ENCODE measurements at places on chromosomes 3 and 15.

DNA sequence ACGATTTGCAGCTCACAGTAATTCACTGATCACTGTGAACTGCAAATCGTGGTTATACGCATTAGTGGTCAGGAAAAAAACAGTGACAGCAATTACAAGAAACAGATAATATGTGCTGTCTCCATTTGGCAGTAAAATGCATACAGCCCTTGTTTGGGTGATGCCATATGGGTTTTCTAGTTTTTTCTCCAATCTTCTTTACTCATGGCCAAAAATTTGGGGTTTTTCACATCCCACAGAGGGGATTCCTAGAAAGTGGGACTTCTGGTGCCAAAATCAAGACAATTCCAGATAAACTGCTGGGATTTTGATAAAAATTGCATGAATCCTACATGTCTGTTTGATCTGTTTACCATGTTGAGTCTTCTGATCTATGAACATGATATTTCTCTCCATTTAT lies 15.6 kb downstream of the NDN start:
- DNase-seq: no peak

DNA sequence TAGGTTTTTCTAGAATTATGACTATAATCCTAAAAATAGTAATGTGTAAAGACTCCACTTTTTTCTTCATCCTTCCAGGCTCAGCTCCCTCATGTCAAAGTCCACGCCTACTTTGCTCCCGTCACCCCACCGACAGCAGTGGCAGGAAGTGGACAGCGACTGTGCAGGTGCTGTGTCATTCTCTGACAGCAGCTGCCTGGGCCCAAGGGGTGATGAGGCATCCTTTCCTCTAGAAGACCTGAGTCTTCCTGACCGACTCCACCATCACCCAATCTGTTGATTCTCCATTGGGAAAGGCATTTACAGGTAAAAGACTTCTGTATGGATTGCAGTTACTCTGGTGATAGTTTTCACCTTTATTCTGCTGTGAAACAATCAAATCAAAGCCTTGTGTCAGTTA lies 54.8 kb downstream of the UBP1 start:
- peak; percentile 82 for DNase-seq

GRCh38 chr3:194957743-194958240 lies 272.1 kb downstream of the FAM43A start:
- DNase-seq: no peak

GRCh38 chr3:73502609-73503583 lies 121.8 kb downstream of the PDZRN3 start:
- DNase-seq: peak; percentile 60

GRCh38 chr15:60591496-60592370 lies 112.8 kb upstream of the ICE2 start:
- no peak for DNase-seq

DNA sequence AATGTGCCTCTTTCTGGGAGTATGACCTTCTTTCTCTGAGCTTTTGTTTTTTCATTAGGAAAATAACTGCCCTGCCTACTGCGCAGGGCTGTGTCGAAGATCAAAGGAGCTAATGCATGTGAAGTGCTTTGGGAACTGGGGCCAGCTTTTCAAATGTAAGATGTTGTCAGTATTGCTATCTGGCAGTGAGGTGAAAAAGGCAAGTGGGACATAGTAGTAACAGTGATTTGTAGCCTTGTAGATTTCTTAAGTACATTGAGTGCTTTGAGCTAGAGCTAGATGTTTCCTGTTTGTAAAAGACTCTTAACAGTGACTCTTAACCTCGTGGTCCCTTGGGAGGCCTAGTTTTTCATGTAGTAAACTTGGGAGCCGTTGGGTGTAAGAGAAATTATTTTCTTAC lies 126.5 kb downstream of the ECT2 start:
- no peak for DNase-seq

DNA sequence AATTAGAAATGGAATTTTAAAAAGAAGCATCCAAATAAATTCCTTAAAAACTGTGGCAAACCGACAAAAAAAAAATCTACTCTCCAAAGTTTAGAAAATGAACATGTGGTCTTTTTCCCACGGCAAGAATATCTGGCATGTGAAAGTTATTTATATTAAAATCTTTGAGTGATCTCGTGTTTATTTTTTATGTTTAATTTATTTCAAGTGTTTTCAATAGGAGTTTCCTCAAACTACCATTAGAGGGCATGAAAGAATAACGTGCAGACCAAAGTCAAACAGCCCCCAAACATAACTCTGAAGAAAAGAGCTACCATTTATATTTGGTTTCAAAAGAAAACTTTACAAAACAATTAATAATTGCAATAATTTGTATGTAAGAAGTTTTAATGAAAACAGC lies 286.4 kb downstream of the ZIC4 start:
- no peak for DNase-seq

- peak; percentile 26 for DNase-seq
These were observed 135.4 kb upstream of the CBLB start for GRCh38 chr3:106004137-106004681.

- no peak for DNase-seq
These were observed 273.1 kb upstream of the ALCAM start for GRCh38 chr3:105093371-105094252.

GRCh38 chr3:17672506-17672905 lies 69.9 kb downstream of the TBC1D5 start:
- no peak for DNase-seq

- no peak for DNase-seq
These were observed 78.7 kb upstream of the SEC13 start for GRCh38 chr3:10399634-10400033.

- no peak for DNase-seq
These were observed 70.7 kb downstream of the SOX2 start for GRCh38 chr3:181782306-181782954.

GRCh38 chr3:197828-198491 lies 1.4 kb downstream of the CHL1 start:
- DNase-seq: no peak

DNA sequence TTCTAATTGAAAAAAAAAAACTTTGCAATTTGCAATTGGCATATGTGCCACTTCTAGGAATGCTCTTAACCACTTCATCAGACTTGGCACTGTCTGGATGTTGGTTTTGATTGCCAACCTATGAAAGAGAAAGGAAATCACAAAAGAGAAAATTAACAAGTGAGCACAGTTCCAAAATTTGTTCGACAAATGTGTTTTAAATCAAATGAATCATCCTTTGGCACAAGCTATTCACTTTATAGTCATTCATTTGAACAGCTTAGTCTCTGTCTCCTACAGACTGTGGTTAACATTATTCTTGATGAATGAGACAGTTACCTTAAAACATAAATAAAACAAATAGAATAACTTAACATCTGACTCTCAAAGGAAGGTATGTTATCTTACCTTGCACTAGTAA lies 265.0 kb downstream of the EPHA3 start:
- DNase-seq: no peak

- DNase-seq: no peak
These were observed 307.6 kb upstream of the SLITRK3 start for GRCh38 chr3:165503825-165504224.

DNA sequence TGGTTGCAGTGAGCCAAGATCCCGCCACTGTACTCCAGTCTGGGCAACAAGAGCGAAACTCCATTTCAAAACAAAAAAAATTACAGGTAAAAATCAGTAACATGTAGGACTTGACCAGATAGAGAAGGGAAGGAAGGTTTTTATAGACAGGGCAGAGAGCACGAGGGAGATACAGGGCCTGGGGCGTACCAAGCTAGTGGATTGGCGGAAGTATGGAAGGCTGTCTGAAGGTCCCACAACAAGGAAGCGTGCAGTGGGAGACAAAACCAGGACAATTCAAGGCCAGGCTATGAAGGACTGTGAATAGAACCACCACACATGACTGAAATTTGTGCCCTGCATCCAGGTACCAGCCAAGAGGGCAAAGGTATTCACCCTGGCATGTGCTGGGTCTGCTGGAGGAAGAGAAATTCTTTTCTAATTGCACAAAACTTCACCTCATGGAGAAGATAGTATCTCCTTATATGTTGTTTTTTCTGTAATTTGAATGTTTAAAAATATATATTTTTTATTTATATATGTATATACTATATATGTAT lies 33.0 kb upstream of the BCL2A1 start:
- no peak for DNase-seq

- DNase-seq: peak; percentile 82
These were observed 1.1 kb upstream of the TLNRD1 start for GRCh38 chr15:80999623-81000036.

DNA sequence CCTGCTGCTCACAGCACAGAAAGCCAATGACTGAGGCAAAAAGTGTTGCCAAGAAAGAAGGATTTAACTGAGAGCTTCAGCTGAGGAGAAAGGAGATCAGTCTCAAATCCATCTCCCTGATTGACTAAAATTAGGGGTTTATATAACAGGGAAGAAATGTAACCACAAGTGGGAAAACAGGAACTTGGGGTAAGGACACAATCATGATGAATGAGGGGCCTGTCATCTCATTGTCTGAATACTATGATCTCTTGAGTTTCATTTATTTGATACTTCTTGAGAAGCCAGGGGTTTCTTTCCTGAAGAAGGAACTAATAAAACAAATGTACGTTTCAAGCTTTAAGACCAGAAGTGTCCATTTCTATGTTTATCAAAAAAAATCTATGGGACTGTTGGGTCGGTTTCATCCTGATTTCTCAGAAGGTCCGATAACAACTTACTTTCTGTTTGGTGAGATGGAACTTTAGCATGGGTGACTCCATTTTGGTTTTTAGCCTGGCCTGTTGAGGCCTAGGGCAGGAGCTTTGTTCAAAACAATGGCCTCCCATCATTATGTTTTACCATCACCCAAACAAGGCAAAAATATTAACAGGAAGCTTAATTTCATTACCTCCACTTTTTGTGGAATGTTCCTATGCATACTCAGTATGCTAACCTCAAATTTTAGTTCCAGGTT lies 76.6 kb upstream of the PIAS1 start:
- DNase-seq: no peak

DNA sequence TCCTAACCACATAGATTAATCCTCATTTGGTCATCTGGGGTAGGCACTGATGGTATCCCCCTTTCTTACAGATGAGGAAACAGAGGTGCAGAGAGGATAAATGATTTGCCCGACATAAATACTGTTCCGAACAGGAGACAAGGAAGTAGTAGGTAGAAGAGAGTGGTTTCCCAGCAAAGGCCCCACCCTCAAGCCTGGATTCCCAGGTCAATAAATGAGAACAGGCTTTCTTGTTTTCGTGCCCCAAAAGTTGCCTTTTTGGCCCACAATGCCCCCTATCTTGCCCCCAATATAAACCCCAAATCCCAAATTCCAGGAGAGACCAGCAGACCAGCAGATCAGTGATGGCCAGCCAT lies 125.5 kb upstream of the PRR20G start:
- no peak for DNase-seq

- no peak for DNase-seq
These were observed 39.6 kb downstream of the ACAP2 start for GRCh38 chr3:195403244-195403643.

DNA sequence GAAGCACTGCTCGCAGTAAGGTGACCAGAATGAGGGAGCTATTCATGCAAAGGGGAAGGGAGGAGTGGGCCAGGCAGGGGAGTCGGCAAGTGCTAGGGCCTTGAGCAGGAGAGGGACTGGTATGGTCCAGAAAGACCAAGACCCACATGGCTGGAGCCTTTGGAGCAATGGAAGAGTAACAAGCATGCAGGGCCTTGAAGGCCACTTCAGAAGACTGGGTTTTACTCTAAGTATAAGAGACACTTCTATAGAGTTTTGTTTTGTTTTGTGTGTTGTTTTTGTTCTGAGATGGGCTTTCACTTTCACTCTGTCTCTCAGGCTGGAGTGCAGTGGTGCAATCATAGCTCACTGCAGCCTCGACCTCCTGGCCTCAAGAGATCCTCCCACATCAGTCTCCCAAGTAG lies 42.0 kb downstream of the BFSP2 start:
- DNase-seq: peak; percentile 61

- no peak for DNase-seq
These were observed 27.3 kb downstream of the SPTSSB start for GRCh38 chr3:161343986-161344385.

DNA sequence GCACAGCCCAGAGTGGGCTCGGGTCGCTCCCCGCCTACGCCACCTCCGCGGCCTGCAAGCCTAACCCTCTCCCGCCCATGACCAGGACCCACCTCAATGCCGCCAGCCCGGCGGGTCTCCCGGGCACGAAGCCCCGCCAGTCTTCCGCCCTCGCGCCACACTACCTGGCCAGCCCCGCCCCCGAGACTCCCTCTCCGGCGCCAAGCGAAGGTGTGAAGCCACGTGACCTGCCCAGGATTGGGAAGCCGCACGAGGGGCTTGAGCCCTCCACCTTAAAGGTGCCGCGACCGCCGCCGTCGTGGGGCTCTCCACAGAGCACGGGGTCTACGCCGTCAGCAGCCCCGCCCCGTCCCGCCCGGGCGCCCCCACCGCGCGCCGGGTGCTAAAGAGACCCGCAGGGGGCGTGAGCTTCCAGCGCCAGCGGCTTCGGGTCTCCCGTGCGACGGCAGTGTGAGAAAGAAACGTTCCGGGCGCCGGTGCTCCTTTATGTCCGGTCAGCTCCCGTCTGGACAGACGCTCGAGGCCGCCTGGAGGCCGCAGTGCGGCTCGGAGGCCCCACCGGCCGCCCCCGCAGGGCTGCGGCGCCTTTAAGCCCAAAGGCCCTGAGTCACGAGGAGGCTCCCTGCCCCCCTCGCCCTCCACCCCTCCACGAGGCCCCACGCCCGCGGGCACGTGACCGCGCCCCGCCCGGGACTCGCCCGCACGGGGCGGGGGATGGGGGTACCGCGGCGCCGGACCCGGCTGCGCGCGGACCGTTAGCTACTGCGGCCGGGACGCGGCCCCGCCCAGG lies at the start of gene CPEB1:
Gene CPEB1 (minus strand): TSS at position 319 of the 790 bp plus-strand sequence. CDS start 18,904 bp downstream, outside the sequence.
- DNase-seq: no peak

DNA sequence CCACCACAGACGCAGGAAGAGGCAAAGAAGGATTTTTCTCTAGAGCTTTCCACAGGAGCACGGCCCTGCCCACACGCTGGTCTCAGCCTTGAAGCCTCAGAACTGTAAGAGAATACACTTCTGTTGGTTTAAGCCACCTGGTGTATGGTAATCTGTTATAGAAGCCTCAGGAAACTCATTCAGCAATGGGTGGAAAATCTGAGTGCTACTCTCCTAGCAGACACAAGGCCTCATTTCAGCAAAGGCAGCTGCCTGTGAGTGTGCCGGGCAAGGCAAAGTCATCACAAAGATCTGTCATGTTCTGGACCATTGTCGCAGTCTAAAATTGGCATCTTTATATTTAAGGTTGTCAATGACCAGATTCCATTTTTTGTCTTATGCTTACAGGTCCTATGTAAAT lies 31.0 kb downstream of the ATP10A start:
- peak; percentile 11 for DNase-seq

GRCh38 chr3:128174675-128175590 lies 21.7 kb downstream of the EEFSEC start:
- no peak for DNase-seq

DNA sequence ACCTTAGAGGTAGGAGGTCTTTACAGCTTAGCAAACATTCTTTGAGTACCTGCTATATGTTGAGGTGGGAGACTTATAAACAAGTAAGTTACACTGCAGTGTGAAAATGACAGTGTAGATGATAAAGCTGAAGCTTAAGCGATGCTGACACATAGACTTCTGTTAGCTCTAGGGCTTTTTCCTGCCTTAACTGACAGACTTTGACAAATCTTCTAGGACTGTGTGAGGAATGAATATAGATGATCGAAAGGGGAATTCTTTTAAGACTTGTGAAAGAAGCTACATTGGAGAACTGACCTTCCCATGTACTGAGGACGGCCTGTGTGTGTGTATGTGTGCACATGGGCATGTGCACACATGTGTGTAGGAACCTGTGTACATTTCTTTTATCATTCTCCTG lies 22.7 kb downstream of the BOC start:
- no peak for DNase-seq

- no peak for DNase-seq
These were observed 1.3 kb downstream of the ST3GAL6 start for GRCh38 chr3:98764472-98764884.

Measured in activated CD4-positive, alpha-beta T cell treated with anti-CD3 and anti-CD28 coated beads, Interleukin-2, Interleukin-6, amounts not matched to agents 100 ng/mL and 50 ng/mL, durations not matched to agents 16 hours and 8 hours (primary cell).